NCI-H1417 (cell line): ENCODE measurements at places on chromosomes 7 and 10.

- no peak for DNase-seq
Observed at GRCh38 chr10:102615361-102615760, 28.9 kb upstream of the TRIM8 start.

- no peak for DNase-seq
Observed at GRCh38 chr7:79291498-79291865, 162.0 kb downstream of the MAGI2 start.

GRCh38 chr7:11473807-11474424, 358.1 kb downstream of the THSD7A start:
- DNase-seq: no peak

DNA sequence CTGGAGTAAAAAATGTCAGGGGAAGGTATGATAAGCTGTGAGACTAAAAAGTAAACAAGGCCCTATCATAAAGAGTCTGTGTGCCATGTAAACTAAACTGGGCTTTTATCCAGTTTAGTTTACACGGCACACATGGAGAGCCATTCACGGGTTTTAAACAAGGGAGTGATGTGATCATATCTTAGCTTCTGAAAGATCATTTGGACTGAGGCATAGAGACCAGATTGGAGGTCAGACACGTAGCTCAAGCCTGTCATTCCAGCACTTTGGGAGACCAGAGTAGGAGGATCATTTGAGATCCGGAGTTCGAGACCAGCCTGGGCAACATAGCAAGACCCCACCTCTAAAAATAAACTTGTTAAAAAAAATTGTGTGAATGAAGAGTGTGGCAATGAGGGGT, 50.1 kb downstream of the SKIDA1 start:
- no peak for DNase-seq

DNA sequence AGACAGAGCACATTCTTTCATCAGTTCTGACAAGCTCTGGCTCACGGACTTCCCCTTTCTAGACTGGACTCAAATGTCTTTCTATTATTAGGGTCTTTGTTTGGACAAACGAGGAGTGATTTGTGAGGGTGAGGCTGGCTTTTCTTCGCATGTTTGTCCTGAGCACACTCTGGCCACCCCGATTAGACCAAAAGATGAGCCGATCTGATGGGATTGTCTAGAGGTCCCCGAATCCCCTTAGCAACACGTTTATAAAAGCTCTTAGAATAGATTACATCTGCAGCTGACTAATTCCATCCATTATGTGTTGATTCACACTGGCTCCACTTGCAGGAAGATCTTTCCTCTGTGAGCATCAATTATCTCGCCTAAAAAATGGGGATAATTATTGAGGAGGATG, 675.4 kb upstream of the AUTS2 start:
- DNase-seq: no peak

DNA sequence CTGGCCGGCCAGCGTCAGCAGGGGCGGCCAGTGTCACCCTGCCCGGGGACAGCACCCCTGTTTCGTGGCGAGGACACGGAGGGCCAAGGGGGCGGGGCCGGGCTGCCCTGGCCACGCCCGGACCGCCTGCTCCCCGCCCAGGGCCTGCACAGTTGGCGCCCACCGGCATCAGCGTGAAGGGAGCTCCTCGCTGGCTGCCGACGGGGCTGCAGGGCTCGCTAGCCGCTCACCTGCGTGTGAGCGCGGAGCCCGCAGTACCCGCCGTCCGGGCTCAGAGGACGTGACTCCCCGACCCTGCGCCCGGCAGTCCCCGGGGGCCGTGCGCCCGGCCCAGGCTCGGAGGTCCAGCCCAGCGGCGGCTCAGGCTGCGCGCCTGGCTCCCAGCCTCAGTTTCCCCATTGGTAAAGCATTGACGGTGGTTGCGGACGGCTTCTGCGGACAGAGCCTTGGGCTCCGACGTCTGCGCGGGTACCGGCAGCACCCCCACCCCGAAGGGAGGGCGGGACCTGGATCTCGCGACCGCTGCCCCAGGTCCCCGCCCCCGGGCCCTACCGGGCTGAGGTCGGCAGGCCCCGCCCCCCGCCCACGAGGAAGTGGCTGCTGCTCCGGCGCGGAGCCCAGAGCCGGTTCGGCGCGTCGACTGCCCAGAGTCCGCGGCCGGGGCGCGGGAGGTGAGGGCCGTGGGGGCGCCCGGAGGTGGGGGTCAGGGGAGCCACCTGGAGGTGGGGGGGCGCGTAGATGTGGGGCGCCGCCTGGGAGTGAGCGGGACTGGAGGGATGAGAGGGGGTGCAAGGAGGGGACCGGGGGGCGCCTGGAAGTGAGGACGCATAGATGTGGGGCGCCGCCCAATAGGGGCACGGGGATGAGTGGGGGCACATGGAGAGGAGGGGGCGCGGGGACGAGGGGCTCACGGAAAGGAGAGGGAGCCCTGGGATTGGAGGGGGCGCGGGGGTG, at the start of gene ARPC1B:
Gene ARPC1B, plus strand, starts transcription at position 620 of the 954 bp plus-strand sequence. CDS start 10,985 bp downstream, outside the sequence.
- DNase-seq: peak; percentile 67

DNA sequence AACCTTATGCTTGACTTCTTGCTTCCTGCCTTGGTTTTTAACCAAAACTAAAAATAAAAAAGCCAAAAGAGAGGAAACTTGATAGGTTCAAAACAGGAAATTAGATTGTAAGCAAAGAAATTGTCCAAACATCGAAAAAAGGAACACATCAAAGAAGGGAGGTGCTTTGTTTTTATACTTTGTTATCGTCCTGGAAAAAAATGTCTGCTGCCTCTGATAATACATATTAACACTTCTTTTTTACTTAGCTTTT, 286.6 kb upstream of the C7orf33 start:
- no peak for DNase-seq

DNA sequence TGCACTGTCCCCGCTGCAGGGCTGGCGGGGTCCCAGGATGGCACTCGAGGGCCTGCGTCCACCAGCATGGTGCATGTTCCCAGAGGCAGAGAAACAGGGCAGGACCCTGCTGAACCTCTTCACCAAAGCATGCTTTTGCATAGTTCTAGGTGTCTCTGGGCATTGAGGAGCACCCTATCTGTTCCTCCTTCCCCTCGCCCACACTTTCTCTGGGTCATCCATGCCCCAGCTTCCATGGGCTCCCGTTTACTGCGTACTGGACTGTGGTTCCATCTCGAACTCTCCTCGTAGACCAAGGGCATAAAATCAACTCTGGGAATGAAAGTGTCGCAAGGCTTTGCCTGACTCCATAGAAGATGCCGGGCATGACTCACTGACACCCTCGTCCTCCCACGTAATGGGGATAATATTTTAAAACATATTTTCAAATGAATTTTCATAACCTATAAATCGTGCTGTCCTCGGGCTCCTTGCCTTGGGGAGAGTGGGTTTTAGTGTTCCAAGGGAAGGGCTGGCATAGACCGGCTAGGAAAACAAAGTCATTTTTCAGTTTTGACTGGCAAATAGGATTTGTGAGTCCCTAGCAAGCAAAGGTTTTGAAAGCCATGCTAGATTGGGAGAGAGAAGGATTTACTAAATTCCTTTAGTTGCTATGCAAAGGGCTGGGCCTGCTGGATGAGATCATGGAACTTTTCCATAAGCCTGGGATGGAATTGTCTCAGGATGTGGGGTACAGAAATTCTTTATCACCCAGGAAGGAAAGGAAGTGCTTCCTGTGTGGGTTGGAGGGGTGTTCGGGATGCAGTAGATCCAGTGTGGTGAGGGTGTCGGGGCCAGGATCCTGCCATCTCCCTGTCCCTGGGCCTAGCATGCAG, 498.7 kb upstream of the MKI67 start:
- DNase-seq: no peak

- no peak for DNase-seq
Observed at GRCh38 chr7:150788474-150789269, 11.5 kb downstream of the TMEM176B start.

- no peak for DNase-seq
Observed at GRCh38 chr10:17527514-17528146, 73.2 kb upstream of the ST8SIA6 start.

- DNase-seq: no peak
Observed at GRCh38 chr10:93099670-93100069, 26.0 kb downstream of the CYP26A1 start.

- no peak for DNase-seq
Observed at GRCh38 chr10:14698111-14698828, 76.4 kb downstream of the FAM107B start.

DNA sequence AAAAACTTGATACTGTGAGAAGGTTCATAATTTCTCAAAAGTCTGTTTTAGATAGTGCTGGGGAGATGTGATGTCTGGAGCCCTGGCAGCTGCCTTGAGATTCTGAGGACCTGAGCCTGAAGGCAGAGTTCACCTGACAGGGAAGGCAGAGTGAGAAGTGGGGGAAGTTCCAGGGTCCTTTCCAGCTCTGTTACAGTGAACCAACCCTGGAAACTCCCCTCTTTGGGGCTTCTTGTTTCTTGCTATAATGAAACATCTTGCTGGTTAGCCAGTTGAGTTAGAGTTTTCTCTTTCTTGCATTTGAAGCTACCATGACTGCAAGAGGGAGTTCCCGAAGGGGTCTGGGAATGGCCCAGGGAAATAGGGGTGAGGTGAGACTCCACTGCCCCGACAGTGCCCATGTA, 158.9 kb upstream of the TNRC18 start:
- DNase-seq: no peak

DNA sequence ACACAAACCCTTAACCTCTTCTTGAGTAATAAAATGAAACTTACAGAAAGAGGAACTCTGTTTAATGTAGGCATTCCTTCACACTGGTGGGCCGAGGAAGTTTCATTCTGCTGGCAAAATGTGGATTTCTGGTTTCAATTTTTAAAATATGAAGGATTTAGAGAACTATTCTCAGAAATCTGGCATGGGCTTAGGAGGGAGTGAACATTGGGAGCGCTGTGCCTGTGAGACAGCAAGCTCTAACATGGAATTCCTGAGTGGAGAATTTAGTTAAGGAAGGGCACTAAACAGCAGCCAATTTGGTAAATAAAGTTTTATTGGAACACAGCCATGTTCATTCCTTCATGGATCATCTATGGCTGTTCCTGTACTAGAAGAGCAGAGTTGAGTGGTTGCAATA, 751.8 kb upstream of the IGFBP3 start:
- DNase-seq: no peak

GRCh38 chr7:140595468-140596092, 45.0 kb downstream of the DENND2A start:
- DNase-seq: no peak

GRCh38 chr7:111486472-111487142, 75.7 kb downstream of the IMMP2L start:
- peak; percentile 88 for DNase-seq

DNA sequence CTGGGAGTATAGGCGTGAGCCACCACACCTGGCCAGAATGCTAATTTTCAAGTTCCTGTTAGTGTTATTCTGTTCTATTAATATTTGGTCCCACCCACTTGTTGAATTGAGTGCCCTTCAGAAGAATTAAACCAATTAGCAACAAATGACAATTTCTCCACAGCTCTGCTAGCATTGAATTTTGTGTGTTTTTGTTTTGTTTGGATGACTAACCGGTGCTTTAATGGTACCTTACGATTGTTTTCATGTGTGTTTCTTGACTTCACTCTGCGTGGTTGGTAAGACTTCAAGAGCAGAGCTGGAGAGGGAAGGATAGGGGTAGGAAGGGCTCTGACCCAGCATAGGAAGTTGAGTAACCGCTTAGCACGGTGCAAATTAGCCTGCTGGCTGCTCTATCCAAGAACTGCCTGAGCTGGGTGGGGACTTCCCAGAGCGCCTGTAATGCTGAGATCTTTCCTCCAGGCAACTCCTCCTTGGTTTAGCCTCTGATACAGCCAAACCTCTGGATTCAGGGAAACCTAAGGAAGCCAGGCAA, 4.6 kb downstream of the ARPC1B start:
- DNase-seq: no peak

DNA sequence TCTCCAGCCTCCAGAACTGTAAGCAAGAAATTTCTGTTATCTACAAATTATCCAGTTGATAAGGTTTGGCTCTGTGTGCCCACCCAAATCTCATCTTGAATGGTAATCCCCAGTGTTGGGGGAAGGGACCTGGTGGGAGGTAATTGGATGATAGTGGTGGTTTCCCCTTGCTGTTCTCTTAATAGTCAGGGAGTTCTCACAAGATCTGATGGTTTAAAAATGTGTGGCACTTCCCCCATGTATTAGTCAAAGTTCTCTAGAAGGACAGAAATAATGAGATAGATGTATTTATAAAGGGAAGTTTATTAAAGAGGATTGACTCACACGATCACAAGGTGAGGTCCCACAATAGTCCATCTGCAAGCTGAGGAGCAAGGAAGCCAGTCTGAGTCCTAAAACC, 56.2 kb upstream of the APBB1IP start:
- DNase-seq: no peak

GRCh38 chr10:35722226-35722625, 80.1 kb upstream of the FZD8 start:
- DNase-seq: no peak

DNA sequence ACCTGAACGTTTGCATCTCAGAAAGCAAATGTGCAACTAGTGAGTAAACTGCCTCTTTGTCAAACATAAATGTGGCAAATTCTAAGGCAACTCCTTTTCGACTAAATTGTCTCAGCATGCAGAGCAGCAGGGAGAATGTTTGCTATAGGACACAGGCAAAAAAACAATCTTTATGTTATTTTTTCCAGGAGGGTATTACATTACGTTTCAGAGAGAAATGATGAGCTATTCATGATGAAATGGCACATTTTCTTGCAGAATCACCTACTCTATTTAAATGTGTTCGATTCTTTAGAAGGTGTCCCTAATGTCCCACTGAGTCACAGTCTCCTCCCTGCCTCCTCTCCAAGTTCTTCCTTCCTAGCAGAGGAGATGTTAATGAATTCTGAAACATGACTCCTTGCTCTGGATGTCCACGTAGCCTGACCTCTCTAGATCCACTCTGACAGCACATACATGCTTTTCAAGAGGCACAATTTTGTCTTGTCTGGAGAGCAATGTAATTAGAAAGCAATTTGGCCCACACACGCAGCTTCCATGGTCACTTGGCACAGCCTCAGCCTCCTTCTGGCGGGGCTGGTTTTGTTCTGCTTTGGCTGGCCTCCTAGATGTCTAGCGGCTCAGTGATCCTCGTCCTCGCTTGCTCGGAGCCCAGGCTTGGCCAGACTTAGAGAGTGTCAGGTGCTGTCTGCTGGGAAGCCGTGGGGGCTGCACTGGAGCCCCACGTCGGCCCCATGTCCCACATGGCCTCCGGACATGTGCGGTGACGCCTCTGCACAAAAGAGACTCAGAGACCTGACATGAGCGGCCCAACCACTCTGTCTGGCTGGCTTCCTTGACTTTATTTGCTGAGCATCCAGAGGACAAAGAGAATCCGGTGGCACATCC, 125.7 kb upstream of the ZNF438 start:
- DNase-seq: peak; percentile 47

GRCh38 chr7:4479367-4480039, 202.6 kb upstream of the FOXK1 start:
- peak; percentile 76 for DNase-seq

DNA sequence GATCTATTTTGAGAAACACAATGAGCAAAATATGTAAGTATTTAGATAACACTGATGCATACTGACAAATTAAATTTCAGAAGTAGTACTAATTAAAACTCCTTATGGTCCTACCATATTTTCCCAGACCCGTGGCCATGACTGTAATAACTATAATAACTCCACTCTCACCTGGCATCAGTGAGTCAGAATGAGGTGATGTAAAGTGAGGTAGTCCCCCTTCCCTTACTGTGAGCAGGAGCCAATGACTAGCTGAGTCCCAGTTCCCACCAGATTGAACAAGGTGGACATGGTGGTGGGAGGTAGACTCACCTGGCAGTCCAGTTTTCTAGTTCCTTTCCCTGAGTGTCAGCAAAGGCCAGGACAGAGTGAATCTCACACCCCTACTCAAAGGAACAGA, 630.5 kb upstream of the IGFBP3 start:
- DNase-seq: no peak
